NCI-H69 (cell line): ENCODE measurements at places on chromosomes 1 and 21.

GRCh38 chr1:55588309-55588708 lies 373.1 kb upstream of the USP24 start:
- no peak for DNase-seq

GRCh38 chr1:29237852-29238619 lies 1.7 kb downstream of the PTPRU start:
- DNase-seq: peak; percentile 67

GRCh38 chr1:65412984-65413375 lies 7.5 kb upstream of the LEPR start:
- DNase-seq: no peak

DNA sequence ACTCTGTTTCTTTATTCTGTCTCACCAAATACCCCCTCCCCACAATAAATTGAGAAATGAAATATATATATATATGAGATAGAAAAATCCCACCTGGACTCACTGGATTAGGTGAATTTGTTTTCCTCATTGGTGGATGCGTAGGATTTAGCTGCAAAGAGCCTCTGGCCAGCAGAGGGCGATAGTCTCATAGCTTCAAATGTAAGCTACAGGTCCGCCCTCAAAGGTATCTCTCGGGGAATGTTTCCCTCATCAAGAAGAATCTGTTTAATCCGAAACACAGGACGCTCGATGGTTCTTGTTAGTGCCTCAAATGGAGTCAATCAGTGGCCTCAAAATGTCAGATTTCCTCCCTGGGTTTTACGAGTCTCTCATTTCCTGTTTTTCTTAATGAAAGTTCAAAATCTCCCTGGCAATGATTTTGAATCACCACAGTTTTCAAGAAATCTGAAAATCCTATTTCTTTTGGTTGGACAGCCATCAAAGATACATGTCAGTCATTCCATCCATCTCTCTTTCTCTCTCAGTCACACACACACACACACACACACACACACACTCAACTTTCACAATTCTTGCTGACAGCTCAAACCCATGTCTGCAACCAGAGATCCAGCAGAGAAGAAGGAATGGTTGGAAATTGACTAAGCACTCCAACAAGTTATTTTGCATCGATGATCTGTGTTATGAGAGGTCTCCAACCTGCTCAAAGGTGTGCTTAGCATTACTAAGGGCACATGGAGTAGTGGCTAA lies 13.9 kb upstream of the CAMK1G start:
- DNase-seq: peak; percentile 84

DNA sequence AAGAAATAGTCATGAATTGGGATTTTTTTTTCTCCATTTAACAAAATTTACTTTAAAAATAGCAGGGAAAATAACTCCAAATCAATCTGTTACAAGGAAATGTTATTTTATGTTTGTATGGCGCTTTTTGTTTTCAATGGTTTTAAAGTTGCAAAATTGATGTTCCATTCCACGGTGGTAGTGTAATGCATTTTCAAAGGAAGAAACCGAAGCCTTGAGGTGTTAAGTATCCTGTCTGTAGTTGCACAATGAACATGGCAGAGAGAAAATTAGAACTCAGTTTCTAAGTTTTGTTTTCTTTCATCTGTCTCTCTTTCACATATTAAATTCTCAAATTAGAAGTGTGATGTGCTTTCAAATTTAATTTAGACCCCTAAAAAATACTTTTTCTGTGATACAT lies 841.8 kb downstream of the USP25 start:
- DNase-seq: no peak

- peak; percentile 84 for DNase-seq
Observed at GRCh38 chr21:36747815-36748383, 49.0 kb downstream of the SIM2 start.

- no peak for DNase-seq
Observed at GRCh38 chr1:75731881-75732280, 7.4 kb downstream of the ACADM start.

- DNase-seq: no peak
Observed at GRCh38 chr1:172452536-172453152, 8.8 kb upstream of the PIGC start.

GRCh38 chr1:21939650-21940374 lies 2.7 kb upstream of the HSPG2 start:
- DNase-seq: peak; percentile 54

GRCh38 chr21:23101111-23101510 lies 2102.9 kb downstream of the NCAM2 start:
- no peak for DNase-seq

- peak; percentile 73 for DNase-seq
Observed at GRCh38 chr1:195939844-195940243, 668.4 kb downstream of the KCNT2 start.

DNA sequence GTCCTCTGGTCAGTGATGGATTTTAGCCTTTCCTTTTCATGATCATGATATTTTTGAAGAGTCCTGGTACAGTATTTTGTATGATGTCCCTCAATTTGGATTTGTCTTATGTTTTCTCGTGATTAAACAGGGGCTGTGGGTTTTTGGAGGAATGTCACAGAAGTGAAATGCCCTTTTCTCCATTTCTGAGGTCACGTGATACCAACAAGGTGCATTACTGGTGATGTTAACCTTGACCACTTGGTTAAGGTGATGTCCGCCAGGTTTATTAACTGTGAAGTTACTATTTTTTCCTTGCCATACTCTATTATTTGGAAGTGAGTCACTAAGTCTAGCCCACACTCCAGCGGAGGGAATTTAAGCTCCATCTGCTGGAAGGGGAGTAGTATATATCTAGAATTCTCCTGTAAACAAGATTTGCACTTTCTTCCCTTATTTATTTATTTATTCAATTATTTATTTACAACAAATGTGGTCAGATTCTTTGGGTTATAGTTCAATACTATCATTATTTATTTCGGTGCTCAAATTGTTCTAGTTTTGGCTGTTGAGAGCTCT lies 123.4 kb downstream of the HIVEP3 start:
- DNase-seq: peak; percentile 14

DNA sequence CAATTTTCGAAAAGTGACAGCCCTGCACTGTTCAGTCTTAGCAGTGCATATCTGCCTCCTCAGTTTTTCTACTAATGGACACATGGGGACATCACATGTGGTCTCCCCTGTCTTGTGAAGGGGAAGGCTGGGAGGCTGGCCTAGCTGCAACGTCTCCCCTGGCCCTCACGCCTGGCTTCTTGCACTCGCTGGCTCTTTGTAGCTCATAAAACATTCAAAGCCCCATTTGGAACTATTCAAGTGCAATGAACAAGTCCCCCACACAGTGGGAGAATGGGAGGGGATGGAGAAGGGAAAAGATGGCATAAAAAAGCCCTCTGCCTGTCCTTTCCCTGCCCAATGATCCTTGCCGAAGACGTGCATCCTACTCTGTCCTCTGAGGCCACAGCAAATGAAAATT lies 73.6 kb downstream of the PGBD5 start:
- DNase-seq: no peak

DNA sequence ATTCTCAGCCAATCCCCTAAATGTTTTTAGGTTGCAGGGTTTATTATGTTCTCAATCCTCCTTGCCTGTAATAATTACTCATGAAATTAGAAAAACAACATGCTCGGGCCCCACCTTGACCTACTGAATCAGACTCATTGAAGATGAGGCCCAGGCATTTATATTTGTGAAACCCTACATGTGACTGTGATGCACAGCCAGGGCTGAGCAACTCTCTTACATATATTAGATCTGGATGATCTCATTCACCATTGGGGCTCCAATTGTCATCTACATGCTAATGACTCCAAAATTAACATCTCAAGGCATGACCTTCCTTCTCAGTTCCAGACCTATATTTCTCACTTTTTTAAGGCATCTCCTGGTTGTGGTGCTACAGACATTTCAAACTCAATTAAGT lies 103.3 kb downstream of the WDR3 start:
- peak; percentile 12 for DNase-seq

GRCh38 chr1:71045463-71046028 lies 2.1 kb downstream of the PTGER3 start:
- DNase-seq: peak; percentile 53

- no peak for DNase-seq
Observed at GRCh38 chr1:226558036-226558650, 9.6 kb downstream of the STUM start.

DNA sequence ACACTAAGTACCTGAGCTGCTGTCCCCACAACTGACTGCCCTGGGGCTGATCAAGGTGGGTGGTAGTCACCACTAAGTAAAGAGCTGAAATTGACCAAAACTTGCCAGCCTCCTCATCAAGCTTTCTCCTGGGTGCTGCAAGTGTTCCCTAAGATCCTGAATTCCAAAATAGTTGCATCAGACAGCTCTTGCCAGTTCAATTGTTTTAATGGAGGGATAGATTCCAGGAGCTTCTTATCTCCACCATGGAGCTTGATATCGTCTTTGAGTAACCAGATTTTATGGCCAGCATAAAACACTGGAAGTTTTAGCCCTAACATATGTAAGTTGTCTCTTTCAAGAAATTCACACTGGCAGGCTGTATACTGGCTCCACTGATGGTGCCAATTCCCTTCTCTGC lies 90.3 kb downstream of the NID1 start:
- DNase-seq: no peak

DNA sequence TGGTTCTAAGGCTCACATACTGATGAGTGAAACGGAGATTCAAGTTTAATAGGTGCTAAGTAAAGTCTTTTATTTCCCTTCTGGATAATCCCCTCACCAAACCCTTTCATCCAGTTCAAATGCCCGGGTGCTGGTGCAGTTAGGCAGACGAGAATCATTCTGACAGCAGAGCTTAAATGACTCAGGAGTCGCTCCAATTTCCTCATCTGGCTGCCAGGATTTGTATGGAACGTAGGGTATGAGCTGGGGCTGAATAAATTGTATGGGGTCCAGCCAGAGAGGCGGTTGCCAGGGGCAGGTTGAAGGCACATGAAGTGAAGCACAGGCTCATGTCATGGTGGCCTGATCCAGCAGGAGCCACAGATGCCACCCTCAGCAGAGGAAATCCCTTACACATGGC lies 76.0 kb downstream of the PAPPA2 start:
- no peak for DNase-seq
